ENCODE measurements at places on chromosomes 12 and 14.

DNA sequence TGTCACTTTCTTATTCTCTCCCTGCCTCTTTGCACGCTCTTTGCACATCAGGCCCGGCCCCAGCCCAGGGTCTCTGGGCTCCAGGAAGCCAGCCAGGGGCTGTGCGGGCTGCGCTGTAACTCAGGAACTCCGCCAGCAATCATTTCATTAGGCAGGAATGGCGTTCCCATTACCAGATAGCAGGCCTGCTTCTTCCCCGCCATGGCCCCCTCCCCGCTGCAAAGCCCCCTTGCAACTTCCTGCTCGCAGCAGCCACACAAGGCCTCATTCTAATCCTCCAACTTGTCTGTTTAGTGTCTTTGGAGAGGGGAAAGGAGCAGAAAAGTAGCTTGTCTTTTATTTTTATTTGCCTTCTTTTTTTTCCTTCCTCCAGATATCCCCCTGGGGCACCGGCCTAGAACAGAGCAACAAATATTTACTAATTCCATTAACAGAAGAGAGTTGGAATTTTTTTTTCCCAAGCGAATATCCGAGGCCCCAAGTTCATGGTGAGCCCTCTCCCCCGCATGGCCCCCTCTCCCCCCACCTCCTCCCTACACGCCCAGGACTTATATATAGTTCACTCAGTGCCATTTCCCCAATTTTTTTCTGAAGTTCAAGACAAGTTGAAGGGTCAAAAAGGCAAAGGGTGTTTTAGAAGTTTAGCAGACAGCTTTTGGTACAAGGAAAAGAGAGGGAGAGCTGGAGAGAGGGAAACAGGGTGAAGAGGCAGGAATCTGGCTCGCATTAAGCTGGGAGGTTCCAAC, 329.4 kb upstream of the TBX3 start:
- no peak for DNase-seq

DNA sequence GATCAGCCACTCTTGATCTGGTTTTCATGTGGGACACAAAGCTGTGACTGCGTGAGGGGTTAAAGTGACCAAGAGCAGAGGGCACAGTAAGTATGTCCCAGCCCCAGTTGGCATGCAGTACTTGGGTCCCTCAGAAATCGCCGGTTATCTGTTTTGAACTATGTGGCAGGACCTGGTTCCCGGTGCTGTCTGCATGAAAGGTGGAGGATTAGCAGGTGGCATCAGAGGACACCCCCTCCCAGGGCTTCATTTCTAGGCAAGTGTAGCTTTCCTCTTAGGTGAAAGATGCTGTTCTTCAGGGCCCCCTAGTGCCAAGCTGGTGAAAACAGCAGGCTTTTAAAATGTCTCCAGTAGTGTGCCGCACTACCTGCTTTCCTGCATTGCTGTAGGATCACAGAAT, 57.1 kb downstream of the ATG14 start:
- peak; percentile 60 for DNase-seq

GRCh38 chr12:98058838-98059237, 456.6 kb upstream of the TMPO start:
- no peak for DNase-seq

DNA sequence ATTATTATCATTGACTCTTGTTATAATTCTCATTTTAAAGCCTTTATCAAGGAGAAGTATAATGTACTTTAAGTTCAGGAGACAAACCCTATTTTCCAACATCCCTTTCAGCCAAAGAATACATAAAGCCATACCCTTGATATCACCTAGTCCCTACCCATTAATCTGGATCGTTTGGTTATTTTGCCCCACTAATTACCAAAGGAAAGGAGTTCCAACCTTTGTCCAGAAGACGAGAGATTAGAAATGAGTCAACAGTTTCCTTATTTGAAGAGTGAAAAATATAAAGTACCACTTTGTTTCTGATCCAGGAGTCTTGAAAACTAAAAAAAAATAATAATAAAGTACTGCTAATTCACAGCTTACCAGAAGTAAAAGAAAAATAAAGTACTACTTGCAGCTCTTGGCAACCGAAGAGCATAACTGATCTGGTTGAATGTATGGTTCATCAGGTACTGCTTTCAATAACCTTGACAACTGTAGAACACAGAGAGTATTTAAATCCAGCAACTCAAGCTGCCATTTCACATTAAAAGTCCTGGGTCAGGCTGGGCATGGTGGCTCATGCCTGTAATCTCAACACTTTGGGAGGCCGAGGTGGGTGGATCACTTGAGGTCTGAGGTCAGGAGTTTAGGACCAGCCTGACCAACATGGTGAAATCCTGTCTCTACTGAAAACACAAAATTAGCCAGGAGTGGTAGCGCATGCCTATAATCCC, 33.7 kb downstream of the LIMA1 start:
- DNase-seq: no peak

- no peak for DNase-seq
Measured at GRCh38 chr12:106892075-106892474, 63.6 kb upstream of the TMEM263 start.

DNA sequence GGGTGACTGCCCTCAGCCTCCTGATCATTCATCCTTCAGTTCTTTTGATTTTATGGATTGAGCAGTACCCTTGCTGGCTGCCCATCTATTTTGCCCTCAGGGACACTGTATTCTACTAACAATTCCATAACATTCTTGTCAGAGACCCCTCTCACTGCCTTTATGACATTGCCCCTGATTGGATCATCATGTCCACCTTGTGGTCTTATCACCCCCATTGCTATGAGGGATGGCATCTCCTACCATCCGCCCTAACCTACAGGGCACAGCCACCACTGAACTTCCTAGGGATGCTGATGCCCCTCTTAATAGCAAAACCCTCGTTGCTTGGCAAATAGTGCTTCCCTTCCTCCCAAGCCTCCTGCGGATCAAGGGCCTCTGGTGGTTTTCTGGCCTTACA, 38.8 kb upstream of the HMGA2 start:
- no peak for DNase-seq

- DNase-seq: no peak
Measured at GRCh38 chr12:121676190-121676589, 6.7 kb upstream of the MORN3 start.

GRCh38 chr14:105304565-105304964, 3.8 kb upstream of the BRF1 start:
- no peak for DNase-seq

- DNase-seq: peak; percentile 12
Measured at GRCh38 chr12:25712169-25712568, 159.1 kb upstream of the LMNTD1 start.

GRCh38 chr12:13000925-13001774, 1.1 kb upstream of the HEBP1 start:
- peak; percentile 57 for DNase-seq

DNA sequence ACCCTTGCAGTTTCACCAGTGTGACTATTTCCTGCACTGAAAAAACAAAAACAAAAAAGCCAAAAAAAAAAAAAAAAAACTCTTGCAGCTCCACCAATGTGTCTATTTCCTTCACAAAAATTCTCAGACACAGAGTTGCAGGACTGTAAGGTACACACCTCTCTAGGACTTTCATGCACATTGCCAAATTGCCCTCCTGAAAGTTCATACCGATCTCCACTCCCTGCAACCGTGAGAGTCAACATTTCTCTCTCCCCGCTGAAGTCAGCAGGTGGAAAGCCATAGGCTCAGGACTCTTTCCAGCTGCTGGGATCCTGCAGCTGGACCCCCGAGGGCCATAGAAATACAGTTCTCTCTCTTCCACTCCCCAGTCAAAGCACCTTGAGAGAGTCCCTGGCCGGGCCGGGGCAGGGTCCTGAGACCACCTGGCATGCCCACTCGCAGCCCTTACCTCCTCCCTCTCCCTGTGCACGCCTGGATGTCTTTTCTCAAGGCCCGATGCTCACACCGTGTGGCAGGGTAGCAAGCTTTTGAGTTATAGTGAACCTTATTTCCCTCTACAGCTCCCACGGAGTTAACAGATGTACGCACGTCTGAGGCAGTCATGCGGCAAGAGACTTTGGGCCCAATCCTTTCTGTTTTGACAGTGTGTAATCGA, 23.6 kb downstream of the MMAB start:
- DNase-seq: no peak

DNA sequence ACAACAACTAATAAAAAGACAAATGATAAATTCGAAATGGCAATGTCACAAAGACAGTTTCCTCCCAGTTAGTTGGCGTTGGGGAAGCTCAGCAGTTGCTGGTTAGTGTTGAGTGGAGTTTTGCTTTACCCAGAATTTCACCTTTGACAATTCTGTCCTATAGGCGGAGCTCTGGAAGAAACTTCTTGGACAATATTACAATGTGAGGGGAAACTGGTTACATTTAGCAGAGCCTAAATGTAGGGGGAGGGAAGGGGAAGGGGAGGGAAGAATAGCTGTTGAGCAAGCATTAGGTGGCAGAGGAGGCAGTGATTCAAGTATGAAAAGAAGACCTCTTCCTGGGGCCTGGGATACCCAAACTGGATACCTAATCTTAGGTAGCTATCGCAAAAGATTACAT, 51.4 kb downstream of the BDKRB1 start:
- DNase-seq: no peak

DNA sequence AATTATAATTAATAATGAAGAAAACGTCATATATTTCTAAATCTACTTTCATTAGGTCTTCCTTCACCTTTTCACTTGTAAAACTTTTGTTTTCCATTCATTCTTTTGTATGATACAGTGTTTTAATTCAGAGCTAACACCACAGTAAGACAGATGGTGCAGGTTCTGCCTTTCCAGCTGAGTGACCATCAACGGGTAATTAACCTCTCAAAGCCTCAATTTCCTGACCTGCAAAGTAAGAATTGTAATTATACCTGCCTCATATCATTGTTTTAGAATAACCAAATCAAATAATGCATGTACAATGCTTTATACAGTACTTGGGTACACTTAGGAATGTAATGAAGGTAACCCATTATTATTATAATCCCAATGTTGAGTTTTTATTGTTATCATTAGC, 157.6 kb downstream of the FOXA1 start:
- DNase-seq: no peak

DNA sequence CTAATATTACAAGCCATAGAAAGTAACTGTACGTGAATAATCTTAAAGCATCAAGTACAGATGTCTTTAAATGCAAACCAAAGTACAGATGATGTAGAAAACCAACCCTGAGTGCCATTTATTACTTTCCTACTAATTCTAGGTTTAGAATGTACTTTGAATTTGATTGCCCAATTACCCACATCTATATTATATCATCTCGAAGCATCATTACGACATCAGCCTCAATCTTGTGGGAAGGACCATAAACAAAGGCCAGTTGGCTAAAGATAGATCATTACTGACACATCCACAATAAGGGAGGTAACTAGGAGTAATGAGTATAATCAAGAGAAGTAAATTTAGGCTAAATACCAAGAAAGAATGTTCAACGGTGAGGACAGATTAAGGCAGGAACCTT, 478.9 kb downstream of the BCAT1 start:
- no peak for DNase-seq

GRCh38 chr14:51285120-51285519, 45.1 kb downstream of the TMX1 start:
- DNase-seq: no peak

DNA sequence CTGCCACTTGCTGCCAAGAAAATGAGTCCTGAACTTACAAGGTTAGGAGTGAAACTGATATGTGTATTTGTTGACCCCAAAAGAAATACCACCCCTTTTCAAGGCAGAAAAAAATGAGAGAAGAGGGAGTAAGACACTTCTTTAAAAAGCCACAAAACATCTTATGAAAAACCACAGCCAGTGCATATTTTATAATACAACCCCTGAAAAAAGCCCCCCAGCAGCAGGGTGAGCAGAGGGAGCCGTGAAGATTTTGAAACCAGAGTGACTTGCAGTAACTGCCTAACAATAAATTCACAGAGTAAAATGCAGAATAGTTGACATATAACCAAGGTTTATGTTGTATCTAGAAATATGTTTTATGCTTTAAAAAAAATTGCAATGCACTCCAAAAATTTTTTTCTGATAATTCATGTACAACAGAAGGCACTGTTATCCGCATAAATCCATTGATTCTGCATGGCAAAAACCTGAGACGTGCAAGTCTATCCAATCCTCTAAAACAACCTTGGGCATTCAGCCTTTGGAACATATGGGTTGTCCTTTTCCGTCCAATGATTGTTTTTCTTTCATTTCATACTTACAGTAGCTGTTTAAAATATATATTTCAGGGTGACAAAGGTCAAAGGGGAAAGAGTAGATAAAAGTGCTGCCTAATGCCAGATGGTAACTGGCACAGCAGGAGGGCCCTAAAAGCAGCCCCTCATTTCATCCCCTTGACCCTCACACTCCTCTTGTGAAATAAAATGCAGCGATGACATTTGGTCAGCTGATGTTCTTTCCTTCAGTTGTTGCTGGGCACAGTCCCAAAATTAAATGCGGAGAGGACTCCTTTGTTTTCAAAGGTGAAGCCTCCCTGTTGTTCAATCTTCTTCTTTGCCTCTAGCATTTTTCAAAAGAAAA, 65.3 kb downstream of the IPO8 start:
- DNase-seq: no peak

GRCh38 chr14:53841109-53842099, 115.2 kb downstream of the BMP4 start:
- DNase-seq: no peak

DNA sequence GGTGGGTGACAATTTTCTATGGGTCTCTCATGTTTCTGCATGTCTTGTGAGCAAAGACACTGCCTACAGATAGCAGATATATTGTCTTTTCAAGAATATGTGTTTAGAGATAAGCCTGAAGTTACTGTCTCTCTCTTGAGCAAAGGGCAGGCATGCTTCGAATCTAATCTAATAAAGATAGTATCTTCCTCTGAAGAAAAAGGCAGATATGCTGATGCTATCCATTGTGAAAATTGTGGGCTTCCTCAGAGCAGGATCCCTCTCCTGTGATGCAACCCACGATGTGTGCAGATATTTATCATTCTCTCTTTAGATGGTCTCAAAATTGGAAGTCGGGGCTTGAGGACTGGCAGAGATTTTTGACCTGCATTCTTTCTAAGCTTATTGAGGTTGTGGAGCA, 187.0 kb downstream of the DACT1 start:
- no peak for DNase-seq

DNA sequence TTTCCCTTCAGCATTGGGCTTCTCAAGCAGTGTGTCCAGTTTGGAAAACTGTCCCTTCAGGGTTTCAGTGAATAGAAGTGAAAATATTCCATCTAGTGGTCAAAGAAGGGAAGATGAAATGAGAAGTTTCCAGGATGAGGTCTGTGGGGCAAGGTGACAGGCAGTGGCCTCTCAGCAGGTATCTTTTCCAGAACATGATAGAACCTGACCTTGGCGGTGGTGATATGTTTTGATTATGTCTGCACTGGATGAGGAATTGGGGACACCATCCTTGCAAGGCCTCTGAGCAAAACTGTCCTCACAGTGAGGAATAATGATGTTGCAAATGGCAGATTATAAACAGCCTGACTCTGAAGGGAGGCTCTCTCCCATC, 4.7 kb downstream of the GPX2 start:
- DNase-seq: no peak

DNA sequence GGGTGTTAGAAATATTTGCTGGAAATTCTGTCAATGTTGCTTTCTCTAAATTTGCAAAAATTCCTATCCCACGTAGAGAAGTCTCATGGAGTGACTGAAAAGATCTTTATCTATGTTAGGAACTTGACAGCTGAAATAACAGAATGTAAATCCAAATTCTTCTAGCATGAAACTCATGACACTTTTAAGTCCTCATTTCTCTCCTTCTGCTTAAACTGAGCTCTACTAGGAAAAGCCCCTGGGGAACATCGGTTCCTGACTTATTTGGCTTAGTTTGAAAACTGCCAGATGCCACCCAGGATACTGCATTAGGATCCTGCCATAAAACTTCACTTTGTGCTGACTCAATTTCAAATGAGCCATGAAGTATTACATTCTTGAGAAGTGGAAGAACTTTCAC, 426.0 kb downstream of the GALC start:
- no peak for DNase-seq

GRCh38 chr14:67940486-67941455, 121.2 kb downstream of the RAD51B start:
- no peak for DNase-seq

- no peak for DNase-seq
Measured at GRCh38 chr14:49991491-49991890, 98.6 kb downstream of the ARF6 start.

All from activated T-cell treated with anti-CD3 and anti-CD28 coated beads, Interleukin-2, amount 50 U/mL, for 72 hours (primary cell).